ENCODE measurements at places on chromosomes 3 and 15.
A peak's percentile ranks its signal among the peaks of the same experiment; 100 is the strongest.

- peak; percentile 6 for DNase-seq
Observed at GRCh38 chr3:10738688-10739372, 77.2 kb upstream of the SLC6A11 start.

DNA sequence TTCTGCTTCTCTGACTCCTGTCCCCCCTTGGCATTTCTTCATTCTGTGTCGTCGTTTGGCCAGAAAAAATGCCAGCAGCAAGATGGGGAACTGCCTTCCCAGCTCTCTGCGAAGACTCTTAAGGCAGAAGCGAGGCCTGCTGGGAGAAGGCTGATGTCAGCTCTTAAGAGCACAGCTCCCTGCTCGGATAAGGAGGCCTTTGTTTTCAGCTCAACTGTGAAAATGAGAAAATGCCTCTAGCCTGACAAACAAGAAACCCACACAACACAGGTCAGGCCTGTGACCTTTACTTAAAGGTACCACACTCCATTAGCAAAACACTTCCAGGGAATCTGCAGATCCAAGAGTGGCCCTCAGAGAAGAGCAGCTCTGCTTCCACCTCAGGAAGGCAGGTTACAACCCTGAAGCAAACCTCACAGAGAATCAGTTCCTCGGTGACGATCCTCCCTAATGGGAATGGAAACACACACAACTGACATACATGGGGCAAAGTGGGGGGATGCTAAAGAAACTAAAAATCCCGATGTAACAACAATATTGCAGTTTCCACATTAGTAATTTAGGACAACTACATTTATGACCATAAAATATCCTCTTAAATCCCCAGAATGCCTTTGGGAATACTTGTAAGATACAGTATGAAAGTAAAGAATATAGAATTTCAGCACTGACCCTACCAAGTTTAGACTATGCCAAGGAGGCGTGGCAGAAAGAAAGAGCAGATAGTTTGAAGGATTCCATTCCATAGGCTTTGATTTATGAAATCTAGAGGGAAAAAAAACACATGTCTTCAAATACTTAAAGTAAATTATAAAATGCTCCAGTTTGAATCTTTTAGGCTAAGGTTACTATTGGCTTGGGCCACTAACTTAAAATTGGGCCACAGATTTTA lies 52.1 kb downstream of the VGLL4 start:
- DNase-seq: no peak

DNA sequence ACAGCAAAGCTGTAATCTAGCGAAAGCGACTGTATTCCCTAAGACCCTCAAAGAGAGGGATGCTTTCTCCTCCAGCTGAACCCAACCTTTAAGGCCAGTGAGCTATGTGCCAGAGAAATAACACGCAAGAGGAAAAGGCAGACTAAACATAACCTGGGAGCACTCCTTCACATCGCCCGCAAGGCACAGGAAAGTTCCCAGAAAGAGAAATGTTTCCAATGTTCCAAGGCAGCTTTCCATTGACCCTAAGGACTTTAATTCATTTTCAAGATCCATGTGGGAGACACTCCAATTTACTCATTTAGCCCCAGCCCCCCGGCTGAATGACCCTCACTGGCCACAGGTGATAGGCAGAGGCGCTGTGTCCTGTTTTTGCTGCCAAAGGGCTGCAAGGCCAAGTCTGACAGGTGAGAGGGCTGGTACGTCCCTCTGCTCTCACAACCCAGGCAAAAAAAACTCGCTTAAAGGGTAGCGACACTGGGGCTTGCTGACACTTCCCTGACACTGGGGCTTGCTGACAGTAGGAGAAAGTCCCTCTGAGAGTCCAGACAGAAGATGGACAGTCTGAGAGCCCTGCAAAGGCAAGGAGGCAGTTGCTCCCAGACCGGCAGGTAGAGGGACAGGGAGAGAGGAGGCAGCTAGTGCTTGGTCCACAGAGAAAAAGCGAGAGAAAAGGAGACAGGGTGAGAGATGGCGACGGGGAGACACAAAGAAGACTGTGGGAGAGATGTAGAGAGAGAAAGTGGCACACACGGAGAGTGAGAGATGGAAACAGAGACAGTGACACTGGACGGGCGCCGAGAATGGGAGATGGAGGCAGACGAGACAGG lies 702 bp downstream of the ARHGEF3 start:
- DNase-seq: no peak

DNA sequence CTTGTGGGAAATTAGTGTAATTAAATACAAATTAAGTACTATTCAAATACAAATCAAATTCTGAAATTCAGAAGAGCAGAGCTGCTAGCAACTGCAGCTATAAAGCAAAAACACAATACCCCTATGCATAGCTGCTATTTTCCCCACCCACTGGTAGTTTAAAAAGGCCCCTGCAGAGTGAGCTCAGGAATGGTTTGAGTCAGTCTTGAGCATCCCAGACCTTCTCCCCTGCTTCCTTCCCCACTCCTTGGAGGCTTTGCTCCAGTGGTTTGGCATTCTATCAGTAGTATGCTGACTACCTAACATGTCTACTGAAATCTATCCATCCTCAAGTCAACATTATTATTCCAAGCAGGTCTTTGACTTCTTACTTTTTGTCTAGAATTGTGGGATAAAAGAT lies 53.0 kb downstream of the EFHB start:
- no peak for DNase-seq

DNA sequence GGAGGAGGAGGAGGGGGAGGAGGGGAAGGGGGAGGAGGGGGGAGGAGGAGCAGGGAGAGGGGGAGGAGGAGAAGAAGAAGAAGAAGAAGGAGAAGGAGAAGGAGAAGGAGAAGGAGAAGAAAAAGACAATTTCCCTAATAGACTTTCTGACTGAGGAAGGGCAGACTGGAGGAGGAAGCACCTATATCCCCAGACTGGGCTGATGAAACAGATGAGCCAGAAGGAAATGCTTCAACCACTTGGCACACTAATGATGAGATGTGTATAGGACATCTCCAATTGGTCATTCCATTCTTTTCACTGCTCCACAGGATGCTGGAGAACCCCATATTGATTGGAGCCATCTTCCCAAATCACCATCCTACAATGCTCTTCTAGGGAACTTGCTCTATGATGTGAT lies 69.9 kb downstream of the LYZL4 start:
- DNase-seq: no peak

GRCh38 chr3:43326891-43327581 lies 40.7 kb downstream of the SNRK start:
- no peak for DNase-seq

DNA sequence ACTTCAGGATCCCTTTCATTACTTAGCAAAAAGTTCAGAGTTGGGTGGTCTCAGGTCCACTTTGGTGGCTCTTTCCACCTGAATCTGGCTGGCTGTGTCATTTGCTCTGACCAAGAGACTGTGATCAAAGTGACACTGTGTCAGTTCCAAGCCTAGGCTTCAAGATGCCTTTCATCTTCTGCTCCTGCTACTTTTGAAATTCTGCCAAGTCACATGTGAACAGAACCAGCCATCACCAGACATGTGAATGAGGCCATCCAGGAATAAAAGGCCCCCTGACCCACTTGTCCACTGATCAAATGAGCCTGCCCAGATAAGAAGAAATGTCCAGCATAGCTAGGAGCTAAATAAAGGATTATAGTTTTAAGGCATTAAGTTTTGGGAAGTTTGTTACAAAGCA lies 132.2 kb downstream of the OSBPL10 start:
- no peak for DNase-seq

DNA sequence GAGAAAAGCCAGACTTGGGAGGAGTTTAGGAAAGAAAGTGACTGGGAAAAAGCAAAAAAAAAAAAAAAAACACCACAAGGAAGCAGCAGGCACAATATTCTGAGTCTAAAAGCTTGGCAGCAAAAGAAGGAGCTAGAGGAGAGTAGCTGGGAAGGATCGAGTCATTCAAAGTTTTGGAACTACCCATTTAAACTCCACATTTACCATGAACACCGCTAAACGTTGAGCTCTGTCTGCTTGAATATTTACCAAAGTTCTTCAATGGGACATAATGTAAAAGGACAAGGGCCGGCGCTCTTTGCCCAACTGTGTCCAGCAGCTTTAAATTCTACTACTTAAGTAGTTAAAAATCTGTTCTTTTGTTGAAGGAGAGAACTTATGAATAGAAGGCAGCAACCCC lies 481.9 kb downstream of the FOXP1 start:
- DNase-seq: no peak

GRCh38 chr15:64343841-64344240 lies 12.1 kb downstream of the CSNK1G1 start:
- DNase-seq: no peak

DNA sequence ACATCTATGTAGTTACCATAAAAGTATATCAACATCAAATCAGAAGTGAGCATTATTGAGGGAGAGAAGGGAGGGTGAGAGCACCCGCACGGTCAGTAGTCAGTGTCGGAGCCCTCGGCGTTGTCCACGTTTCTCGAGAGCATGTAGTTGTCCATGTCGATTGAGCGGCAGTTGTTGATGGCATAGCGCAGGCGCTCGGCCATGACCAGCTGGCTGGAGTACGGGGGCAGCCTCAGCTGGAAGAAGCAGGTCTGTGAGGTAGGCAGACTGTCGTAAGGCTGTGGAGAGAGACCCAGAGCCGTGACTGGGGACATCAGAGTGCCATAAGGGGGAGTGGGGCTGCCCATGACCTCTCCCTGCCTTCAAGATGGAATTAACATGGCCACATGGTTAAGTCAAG lies 11.8 kb downstream of the FBXL22 start:
- DNase-seq: no peak

GRCh38 chr15:70060214-70060992 lies 37.3 kb downstream of the TLE3 start:
- no peak for DNase-seq

DNA sequence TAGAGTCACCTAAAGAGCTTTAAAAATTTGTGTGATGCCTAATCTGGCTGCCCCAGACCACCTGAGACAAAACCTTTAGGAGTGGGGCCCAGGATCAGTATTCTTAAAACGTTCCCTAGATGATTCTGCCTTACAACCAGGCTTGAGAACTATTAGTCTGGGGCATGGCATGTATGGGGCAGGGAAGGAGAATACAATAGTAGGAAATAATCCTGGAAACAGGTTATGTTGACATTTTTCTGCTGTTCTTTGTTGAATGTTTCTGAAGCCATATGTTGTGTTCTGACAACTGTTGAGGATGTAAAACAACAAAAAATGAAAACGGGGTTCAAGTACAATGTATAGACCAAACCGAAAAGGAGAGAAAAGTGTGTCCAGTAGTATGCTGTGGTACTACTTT lies 2.9 kb downstream of the GTF2E1 start:
- DNase-seq: no peak

DNA sequence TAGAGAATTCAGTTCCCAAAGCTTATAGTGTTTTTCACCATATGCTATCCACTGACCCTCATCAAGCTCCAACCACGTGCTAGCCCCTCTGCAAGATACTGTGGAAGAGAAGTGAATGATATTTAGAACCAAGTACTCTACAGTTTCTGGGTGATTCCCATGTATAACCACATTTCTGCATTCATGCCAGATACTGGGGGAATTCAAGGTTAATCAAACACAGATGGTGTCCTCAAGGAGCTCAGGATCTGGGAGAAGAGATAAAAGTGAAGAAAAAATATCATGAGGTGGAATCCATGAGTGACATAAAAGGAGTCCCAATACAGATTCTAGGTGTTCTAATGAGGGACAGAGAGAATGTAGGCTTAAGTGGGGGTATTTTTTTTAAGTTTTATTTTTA lies 195.8 kb downstream of the FHIT start:
- no peak for DNase-seq

- DNase-seq: no peak
Observed at GRCh38 chr3:4079339-4080195, 223.6 kb upstream of the SETMAR start.

GRCh38 chr3:291646-292436 lies 95.3 kb downstream of the CHL1 start:
- no peak for DNase-seq

DNA sequence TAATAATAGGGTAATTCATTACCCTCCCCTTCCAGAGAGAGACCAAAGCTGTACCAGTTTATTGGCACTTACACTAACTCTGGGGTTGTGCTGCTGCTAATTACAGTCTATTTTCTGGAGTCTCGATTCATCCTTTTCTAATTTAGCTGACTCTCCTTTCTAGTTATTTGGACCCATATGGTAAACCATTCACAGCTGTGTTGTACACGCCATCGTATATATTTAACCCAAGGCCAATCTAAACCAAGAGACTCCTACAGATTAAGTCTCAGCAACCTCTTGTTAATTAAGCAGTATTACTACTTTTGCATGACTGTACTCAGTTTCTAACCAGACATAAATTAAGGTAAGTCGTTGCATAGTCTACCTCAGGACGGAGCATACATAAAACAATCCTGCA lies 22.5 kb downstream of the ANXA2 start:
- no peak for DNase-seq

DNA sequence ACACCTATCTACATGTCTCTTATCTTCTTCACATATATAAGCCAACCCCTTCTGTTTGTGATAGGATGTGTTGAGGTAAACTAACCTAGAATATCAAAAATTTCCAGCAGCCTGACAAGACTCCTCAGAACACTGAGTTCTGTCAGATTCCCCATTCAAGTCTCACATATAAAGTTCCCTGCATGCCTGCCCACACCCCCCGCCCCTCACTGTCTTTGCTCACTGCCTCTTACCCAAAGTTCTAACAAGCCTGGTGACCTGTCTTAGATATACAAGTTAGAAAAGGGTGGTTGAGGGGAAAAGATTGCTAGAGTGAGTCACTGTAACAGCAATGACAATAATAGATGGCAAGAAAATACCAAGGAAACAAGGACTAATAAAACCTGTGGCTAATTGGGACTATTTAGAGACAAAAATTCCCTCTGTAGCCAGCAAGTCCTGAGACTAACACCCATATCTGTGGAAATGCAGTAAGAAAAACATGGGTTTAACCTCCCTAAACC lies 40.1 kb downstream of the FBXO22 start:
- DNase-seq: no peak

- DNase-seq: peak; percentile 79
Observed at GRCh38 chr3:159829539-159830227, 159.0 kb upstream of the IL12A start.

DNA sequence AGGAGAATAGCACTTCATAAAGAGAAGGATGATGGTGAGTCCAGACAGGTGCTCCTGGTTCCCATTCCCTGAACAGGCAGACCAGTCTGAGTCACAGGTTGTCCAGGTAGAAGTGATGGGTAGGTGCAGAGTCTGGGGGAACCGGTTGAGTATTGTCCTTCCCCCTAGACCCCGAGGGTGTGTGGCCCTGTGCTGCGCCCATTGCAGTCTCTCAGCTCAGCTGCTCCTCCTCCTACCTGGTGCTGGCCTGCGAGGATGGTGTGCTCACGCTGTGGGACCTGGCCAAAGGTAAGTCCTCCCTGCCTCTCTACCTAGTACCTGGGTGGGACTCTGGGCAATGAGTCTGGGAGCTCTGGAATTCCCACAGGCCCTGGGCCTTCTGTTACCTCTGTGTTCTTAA lies 19.8 kb downstream of the MESP1 start:
- no peak for DNase-seq

DNA sequence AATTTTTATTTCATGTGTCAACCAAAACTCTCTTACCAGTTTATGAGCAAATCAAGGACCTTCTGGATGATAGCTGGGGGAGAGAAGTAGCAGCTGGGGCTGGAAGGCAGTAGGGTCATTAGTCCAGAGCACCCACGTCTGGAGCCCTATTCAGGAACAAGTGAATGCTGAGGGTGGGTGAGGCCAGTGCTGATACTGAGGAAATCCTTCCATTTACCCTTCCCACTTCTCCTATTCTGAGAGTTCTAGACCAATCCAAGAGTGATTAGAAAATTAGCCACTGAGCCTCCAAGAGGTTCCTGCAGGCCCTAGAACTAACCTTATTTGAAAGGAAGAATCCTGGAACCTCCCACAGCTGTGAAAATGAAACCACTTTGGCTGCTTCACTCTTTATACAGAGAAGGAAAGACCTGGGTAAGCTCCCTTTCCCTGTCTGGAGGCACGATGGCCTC lies 46.2 kb upstream of the VILL start:
- no peak for DNase-seq
